SK-MEL-5 (cell line): ENCODE measurements at places on chromosomes 11 and 22.

- no peak for DNase-seq
These were observed 19.8 kb downstream of the KCNQ1 start for GRCh38 chr11:2464451-2465165.

GRCh38 chr11:82747471-82747870 is 13.8 kb upstream of the FAM181B start:
- DNase-seq: no peak

DNA sequence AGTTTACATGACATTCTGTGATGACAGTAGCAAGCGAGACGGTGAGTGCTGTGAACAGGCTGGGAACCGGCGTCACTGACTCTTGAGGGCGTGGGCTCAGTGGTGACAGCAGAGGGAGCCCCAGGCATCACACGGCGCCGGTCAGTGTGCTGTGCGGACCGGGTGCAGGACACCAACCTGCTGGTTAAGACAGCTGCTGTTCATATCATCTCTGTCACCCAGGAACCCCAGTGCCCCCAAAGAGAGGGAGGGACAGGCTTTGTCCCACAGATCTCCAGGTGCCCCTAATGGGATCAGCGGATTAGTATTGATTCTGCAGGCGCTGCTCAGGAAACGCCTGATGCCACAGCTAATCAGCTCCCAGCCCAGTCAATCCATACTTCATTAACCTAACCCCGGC is 18.4 kb downstream of the B3GAT1 start:
- no peak for DNase-seq

- no peak for DNase-seq
These were observed 31.3 kb upstream of the OPCML start for GRCh38 chr11:133563505-133564025.

DNA sequence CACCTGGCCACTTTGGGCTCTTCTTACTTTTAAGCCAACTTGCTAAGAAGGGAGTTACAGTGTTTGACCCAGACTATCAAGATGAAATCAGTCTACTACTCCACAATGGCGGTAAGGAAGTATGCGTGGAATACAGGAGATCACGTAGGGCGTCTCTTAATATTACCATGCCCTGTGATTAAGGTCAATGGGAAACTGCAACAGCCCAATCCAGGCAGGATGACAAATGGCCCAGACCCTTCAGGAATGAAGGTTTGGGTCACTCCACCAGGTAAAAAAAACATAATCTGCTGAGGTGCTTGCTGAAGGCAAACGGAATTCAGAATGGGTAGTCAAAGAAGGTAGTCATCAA is 1.0 kb upstream of the YPEL4 start:
- DNase-seq: no peak

GRCh38 chr11:67409261-67409666 is 5.4 kb downstream of the TBC1D10C start:
- no peak for DNase-seq

DNA sequence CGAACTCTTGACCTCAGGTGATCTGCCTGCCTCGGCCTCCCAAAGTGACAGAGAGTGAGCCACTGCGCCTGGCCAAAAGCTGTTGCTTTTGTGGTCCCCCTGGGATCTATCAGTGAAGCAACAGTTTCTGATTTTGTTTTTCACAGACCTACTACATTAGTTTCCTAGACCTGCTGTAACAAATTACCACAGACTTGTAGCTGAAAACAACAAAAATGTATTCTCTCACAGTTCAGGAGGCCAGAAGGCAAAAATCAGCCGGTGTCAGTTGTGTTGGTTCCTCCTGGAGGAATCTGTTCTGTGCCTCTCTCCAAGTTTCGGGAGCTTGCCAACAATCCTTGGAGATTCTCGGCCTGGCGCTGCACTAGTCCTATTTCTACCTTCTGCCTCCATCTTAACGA is 8.5 kb upstream of the SLC35C1 start:
- DNase-seq: no peak

DNA sequence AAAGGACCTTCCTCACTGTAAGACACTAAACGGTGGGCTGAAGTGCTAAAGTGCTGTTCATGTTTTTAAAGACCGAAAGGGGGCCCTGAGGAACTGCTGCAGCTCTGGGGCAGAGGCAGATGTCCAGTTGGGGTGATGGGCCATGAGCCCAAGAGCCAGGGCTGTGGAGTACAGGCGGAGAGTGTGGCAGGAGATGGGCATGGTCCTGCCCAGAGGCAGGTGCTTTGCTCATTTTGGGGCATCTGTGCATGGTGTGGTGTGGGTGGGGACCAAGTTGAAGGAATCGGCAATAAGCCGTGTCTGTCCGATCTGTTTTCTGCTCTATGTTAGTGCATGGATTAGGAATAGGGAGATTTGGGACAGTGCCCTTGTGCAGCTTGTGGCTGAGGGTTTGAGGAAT is 258.3 kb downstream of the NTM start:
- no peak for DNase-seq

- peak; percentile 21 for DNase-seq
These were observed 58.3 kb upstream of the VSTM5 start for GRCh38 chr11:93908689-93909088.

DNA sequence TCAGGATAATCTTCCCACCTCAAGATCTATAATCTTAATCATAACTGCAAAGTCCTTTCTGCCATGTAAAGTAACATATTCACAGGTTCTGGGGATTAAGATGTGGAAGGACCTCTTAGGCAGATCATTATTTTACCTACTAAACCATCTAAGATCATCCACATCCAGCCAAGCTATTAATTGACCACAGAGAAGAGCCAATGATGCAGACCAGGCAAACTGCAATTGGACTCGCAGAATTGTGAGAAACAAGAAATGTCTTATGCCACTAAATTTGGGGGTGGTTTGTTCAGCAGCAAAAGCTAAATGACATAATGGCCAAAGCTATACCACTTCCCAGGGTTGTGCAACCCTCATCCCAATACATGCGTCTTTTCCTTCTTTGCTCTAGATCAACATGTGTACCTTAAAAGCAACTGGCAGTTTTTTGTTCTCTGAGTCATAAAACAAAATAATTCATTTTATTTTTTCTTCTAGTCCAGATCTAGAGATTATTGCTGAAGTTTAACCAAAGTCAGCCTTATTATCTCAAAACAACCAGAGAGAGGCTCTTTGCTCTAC is 88.7 kb upstream of the CHRM4 start:
- no peak for DNase-seq

- DNase-seq: no peak
These were observed 74.4 kb downstream of the GAB4 start for GRCh38 chr22:16933291-16934282.

DNA sequence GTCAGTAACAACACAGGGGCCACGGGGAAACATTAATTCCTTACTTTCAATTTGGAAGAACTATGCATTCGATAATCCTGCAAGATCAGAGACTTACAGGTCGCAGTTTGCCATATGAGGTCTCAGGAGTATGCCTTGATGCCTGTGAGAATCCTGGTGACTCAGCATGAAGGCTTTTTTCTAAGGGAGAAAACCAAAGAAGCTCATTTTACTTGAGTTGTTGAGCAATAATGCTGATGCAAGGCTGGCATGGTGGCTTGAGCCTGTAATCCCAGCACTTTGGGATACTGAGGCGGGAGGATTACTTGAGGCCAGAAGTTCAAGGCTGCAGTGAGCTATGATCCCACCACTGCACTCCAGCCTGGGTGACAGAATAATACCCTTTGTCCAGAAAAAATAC is 26.6 kb downstream of the ATG16L2 start:
- no peak for DNase-seq

- DNase-seq: peak; percentile 75
These were observed 3.0 kb downstream of the YWHAH start for GRCh38 chr22:31947296-31947695.

DNA sequence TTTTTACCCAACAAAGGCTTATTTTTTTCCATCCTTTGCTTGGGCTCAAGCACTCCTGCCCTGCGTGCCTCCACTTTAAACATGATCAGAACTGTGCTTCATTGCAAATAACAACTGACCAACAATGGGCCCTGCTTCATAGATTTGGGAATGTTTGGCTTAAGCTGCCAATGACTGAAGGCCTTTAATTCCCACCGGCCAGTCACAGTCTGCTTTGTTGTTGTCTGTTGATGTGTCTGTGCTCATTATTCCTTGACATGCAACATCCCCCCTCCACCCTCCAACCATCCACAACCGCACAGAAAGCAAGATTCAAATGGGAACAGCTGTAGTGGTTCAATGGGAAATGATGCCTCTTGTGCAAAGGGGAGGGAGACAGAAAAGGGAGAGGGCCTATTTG is 23.0 kb downstream of the PAX6 start:
- DNase-seq: peak; percentile 4

DNA sequence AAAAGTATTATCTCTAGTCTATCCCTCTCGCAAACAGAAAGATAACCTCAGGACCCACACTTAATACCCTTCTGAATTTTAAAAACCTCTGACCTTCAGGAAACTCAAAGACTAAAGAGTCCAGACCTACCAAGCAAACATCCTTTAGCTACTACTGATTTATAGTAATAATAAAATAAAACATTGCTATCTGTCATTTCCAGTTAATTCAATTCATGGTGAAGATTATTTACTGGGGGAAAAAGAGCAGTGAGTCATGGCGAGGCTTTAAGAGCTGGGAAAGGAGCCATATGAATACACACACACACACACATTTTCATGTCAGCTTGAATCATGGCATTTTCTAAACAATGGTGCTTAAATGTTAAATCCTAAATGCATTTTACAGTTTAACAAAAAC is 87.1 kb downstream of the FAM76B start:
- DNase-seq: no peak

- DNase-seq: peak; percentile 9
These were observed 4.4 kb upstream of the ZNF202 start for GRCh38 chr11:123745764-123746451.

DNA sequence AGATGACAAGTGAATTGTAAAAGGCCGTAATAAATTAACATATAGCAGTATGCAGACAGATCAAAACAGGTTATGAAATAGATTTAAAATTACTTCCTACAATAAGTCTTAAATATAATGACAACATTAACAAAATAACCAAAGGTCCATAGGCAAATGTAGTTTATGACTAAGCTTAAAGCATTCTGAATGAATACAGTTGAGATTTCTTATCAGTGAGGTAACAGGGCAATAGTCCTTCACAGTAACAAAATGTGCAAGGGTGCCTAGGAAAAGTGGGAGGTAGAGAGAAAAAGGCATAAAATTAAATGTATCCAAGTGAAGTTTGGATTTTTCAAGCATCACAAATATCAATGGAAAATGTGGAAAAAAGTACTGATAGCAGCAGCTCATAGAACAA is 20.9 kb upstream of the P4HA3 start:
- DNase-seq: no peak

GRCh38 chr11:69437876-69438205 is 43.6 kb upstream of the LINC01488 start:
- no peak for DNase-seq

DNA sequence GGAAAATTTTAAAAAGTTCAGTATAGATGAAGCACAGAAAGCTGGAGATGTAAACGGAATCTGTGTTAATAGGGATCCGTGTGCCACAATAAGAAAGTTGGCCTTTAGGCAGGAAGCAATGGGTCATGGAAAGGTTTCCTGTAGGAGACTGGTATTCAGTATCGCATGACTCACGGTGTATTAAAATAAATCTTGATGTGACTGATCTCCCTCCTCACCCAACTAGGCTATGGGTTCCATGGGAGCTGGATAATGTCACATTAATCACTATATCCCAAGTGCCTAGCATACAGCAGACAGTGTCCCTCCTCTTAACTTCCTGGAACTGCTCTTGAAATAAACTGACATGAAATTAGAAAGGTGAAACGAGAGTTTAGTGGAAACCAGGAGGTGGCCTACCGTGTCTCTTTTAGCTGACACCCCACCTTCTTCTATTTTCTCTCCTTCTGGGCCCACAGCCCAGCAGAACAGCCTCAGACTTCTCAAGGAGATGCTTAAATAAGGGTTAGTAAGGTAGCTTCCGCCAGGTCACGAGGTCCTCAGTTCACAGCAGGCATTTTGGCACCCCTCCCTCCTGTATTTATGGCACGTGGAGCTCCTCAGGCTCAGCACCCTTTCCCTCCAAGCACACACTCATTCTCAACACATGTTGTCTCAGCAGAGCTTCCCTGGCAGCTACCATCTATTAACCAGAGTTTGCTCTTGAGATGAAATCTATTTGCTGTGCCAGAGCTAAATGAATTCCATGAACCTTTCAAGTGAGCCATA is 118.8 kb downstream of the NXPE2 start:
- no peak for DNase-seq

DNA sequence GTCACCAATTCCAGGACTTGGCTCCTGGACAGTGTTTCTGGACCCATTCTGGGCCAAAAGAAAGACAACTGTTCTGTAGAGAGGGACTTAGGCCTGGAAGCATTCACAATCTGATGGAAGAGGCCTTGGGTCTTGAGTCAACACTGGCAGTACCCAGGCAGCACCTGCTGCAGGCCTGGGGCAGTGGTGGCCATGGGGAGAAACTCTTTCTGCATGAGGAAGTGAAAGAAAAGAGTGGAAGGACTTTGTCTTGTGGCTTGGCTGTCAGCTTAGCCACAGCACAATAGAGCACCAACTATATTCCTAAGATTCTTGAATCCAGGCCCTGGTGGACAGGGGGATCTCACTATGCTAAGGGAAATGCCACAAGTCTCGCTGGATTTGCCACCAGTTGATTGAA is 70.6 kb downstream of the CTSC start:
- no peak for DNase-seq

- DNase-seq: no peak
These were observed 104.0 kb upstream of the IGLL5 start for GRCh38 chr22:22783575-22783974.

DNA sequence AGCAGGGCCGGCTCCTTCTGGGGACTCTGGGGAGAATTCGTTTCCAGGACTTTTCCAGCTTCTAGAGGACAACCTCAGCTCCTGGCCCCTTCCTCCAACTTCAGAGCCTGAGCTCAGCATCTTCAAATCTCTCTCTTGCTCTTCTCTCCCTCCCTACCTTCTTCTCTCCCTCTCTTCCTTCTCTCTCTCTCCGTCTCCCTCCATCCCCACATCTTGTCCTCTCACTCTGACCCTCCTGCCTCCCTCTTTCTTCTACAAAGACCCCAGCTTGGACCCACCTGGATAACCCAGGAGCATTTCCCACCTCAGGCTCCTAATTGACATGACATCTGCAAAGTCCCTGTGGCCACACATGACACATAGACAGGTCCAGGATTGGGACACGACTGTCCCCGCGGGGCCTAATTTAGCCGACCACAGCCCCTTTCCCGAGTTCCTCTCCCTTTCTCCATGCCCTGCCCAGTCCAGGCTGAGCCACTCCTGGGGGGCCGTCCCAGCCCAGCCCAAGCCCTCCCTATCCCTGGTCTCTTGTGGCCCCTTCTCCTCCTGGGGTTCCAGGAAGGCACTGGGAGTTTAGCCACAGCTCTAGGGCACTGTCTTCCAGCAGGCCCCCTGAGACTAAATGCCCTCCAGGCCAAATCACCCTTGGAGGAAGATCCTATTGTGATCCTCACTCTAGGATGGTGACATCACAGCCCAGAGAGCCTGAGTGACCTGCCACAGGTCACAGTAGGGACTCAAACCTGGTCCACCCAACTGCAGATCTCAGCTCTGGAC is 36.9 kb downstream of the IGLL5 start:
- no peak for DNase-seq

GRCh38 chr22:45640291-45640940 is 31.2 kb upstream of the ATXN10 start:
- no peak for DNase-seq
